ENCODE measurements at places on chromosomes 11 and 22.

GRCh38 chr11:70670676-70671034 is 272.3 kb downstream of the CTTN start:
- DNase-seq: no peak

GRCh38 chr22:38724926-38725571 is 19.3 kb downstream of the GTPBP1 start:
- no peak for DNase-seq

- no peak for DNase-seq
Measured at GRCh38 chr11:32874132-32874531, 18.5 kb upstream of the QSER1 start.

- DNase-seq: no peak
Measured at GRCh38 chr22:26621663-26622062, at the start of gene CRYBA4. Gene CRYBA4, plus strand, starts transcription at chr22:26621963. Its CDS starts 634 bp downstream, at chr22:26622597.

GRCh38 chr11:18802381-18803257 is 11.0 kb upstream of the PTPN5 start:
- DNase-seq: peak; percentile 25

All from amniotic stem cell (primary cell).